ENCODE measurements at places on chromosomes 1 and 21. TPM values are rescaled to one million over a fixed set of nuclear protein-coding genes. Genes with fewer than 3 reads are reported as not detected.
A peak's percentile ranks its signal among the peaks of the same experiment; 100 is the strongest.

GRCh38 chr1:226061068-226061840 is 1.3 kb upstream of the H3-3A start:
- peaks cover 6% of the 10 kb centered on the region for H3K27me3 ChIP-seq
- peak overlapping the region; percentile 97 for H3K4me3 ChIP-seq
- peaks cover 9% of the 10 kb centered on the region for H3K36me3 ChIP-seq
- peaks cover 26% of the 10 kb centered on the region for H3K4me1 ChIP-seq
- no peak for DNase-seq

DNA sequence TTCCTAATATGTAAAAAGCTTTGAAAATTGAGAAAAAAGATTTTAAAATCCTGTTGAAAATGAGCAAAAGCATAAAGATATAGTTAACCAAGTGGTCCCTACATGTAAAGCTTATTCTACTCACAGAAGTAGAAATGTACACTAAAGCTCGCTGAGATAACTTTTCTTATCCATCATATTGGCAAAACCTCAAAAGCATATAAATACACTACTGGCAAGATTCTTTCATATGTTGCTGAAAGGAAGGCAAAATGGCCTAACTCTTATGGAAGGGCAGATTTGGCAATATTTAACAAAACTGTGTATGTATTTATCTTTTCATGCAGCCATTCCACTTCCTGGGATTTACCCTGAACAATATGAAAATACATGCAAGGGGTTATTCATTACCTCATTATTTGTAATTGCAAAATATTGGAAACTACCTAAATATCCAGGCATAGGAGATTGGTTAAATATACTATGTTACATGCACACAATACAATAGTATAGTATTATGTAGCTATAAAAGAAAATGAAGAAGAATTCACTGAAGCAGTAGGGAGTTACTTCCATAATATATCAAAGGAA is 43.2 kb upstream of the LYPLAL1 start:
- peaks cover 2% of the 10 kb centered on the region for H3K36me3 ChIP-seq
- H3K4me3 ChIP-seq: no peak overlapping the region
- no peak for DNase-seq
- H3K27me3 ChIP-seq: no peaks in the 10 kb centered on the region
- H3K27ac ChIP-seq: no peak overlapping the region
- H3K4me1 ChIP-seq: no peaks in the 10 kb centered on the region

- peaks cover 4% of the 10 kb centered on the region for H3K27me3 ChIP-seq
- no peaks in the 10 kb centered on the region for H3K4me1 ChIP-seq
- H3K27ac ChIP-seq: no peak overlapping the region
- no peak overlapping the region for H3K4me3 ChIP-seq
- H3K36me3 ChIP-seq: no peaks in the 10 kb centered on the region
Measured at GRCh38 chr1:17723684-17724083, 31.4 kb upstream of the ACTL8 start.

DNA sequence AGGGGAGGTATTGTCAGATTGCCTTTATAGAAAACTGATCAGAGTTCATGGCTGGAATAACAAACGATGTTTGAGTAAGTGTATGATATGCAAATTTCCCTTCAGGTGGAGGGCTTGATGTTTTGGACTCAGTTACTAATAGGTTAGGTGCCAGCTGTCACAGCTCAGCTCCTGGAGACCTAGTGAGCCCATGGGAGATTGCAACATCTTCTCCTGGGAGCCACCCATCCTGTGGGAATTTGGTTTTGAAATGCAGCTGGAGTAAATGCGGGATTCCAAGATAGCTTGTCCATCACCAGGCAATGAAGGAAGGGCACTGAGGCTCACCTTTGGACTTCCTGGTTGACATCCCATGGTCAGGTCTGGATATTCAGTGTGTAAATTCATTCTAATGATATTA is 211.4 kb upstream of the NRIP1 start:
- no peaks in the 10 kb centered on the region for H3K36me3 ChIP-seq
- no peak overlapping the region for H3K4me3 ChIP-seq
- H3K4me1 ChIP-seq: peaks cover 9% of the 10 kb centered on the region
- no peaks in the 10 kb centered on the region for H3K27me3 ChIP-seq
- H3K27ac ChIP-seq: no peak overlapping the region

GRCh38 chr1:55399346-55399745 is 184.2 kb upstream of the USP24 start:
- H3K36me3 ChIP-seq: no peaks in the 10 kb centered on the region
- peaks cover 11% of the 10 kb centered on the region for H3K27me3 ChIP-seq
- H3K4me1 ChIP-seq: no peaks in the 10 kb centered on the region
- DNase-seq: no peak

GRCh38 chr1:107473065-107473464 is 332.2 kb downstream of the NTNG1 start:
- no peaks in the 10 kb centered on the region for H3K4me1 ChIP-seq
- H3K4me3 ChIP-seq: no peak overlapping the region
- no peaks in the 10 kb centered on the region for H3K27me3 ChIP-seq
- H3K27ac ChIP-seq: no peak overlapping the region
- DNase-seq: no peak
- no peaks in the 10 kb centered on the region for H3K36me3 ChIP-seq

DNA sequence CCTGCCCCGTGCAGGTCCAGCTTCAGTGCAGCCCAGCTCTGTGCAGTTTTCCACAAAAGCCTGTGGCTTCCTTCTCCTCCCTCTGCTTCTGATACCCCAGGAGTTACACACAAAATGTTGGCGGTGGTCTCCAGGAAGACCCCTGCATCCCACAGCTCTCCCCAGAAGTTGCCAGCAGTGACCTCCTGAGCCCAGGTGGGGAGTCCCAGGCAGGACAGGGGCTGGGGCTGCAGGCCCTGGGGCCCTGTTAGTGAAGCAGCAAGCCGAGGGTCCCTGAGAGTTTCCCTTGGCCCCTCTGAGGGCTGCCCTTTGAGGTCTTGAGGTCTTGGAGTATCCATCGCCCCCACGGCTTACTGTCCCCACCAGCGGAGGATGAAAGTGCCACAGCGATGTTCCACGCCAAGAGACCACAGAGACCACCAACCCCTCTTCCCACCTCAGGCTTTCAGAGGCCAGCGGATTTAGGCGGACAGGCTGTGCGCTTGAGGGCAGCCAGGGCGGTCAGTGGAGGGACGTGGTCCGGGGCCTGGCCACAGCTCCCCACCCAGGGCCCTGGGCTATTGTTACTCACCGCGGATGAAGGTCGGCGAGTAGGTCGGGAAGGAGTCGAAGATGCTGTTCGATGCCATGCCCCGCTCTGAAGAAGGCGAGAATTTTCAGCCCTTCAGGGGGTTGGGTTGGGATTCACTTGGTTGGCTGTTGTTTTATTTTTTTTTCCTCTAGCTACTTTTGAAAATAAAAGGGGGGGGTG is 34.0 kb upstream of the RUNX3 start:
- DNase-seq: no peak
- H3K4me3 ChIP-seq: no peak overlapping the region
- no peaks in the 10 kb centered on the region for H3K27me3 ChIP-seq

FCRL4 gene
- not detected for total RNA-seq

REN gene
- not detected for total RNA-seq

NAV1 gene
- total RNA-seq: 47.3 TPM

TSACC gene
- 1.0 TPM for total RNA-seq

TRABD2B gene
- total RNA-seq: 0.49 TPM

BEND5 gene
- 18.2 TPM for total RNA-seq
